ENCODE measurements at places on chromosomes 6 and 20. TPM values are rescaled to one million over a fixed set of nuclear protein-coding genes. Genes with fewer than 3 reads are reported as not detected.

GRCh38 chr6:53979468-53980067, 131.7 kb upstream of the MLIP start:
- no peak overlapping the region for H3K4me3 ChIP-seq
- no peaks in the 10 kb centered on the region for H3K36me3 ChIP-seq
- H3K27me3 ChIP-seq, result no peaks in the 10 kb centered on the region
- no peak for DNase-seq

GRCh38 chr6:130505808-130506598, 140.2 kb downstream of the TMEM200A start:
- peaks cover under 1% of the 10 kb centered on the region for H3K4me1 ChIP-seq
- no peak for DNase-seq
- H3K27me3 ChIP-seq, result no peaks in the 10 kb centered on the region
- no peaks in the 10 kb centered on the region for H3K36me3 ChIP-seq
- no peak overlapping the region for H3K27ac ChIP-seq

DNA sequence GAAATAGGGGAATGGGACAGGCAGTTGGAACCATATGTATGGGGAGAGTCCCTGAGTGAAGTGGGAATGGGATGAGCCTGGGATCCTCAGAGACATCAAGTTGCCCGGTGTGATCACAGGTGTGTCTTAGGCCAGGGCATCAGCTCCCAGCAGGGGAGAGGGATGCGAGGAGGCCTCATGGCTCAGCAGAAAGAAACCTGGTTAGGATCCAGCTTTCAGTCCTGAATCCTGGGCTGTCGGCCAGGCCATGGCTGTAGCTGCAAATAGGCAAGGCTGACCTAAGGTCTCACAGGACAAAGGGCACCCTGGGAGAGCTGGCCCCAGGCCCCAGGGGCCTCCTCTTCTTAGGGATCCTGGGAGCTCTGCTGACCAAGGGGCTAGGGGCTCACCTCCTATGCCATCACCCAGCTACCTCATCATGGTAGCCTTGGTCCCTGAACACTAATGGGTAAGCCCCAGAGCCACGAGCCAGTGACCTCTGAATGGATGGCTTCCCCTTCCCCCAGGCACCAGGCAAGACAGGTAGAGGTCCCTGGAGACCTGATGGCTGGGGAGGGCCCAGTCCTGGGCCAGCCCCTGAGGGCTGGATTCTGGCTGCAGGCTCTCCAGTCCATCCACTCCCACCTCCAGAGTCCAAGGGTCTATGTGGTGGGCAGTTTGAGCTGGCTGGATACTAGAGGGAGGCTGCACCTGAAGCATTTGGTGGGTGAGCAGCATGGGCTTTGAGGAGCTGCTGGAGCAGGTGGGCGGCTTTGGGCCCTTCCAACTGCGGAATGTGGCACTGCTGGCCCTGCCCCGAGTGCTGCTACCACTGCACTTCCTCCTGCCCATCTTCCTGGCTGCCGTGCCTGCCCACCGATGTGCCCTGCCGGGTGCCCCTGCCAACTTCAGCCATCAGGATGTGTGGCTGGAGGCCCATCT, at the start of gene SLC22A7:
Gene SLC22A7 (plus strand): TSS at position 617 of the 921 bp plus-strand sequence. CDS start 99 bp downstream, at position 716.
- H3K27ac ChIP-seq, result no peak within 1 kb of the TSS
- peaks cover 13% of the 10 kb centered on the region for H3K27me3 ChIP-seq
- H3K36me3 ChIP-seq, result no peaks in the 10 kb centered on the region
- no peak for DNase-seq
- H3K4me3 ChIP-seq, result no peak within 1 kb of the TSS
- H3K4me1 ChIP-seq, result no peaks in the 10 kb centered on the region

GRCh38 chr6:36827261-36828079, 11.8 kb downstream of the CPNE5 start:
- H3K27me3 ChIP-seq, result no peaks in the 10 kb centered on the region
- no peaks in the 10 kb centered on the region for H3K36me3 ChIP-seq

- DNase-seq, result no peak
- peak overlapping the region; percentile 93 for H3K4me3 ChIP-seq
- no peaks in the 10 kb centered on the region for H3K27me3 ChIP-seq
Observed at GRCh38 chr6:8435845-8436168, 462 bp upstream of the SLC35B3 start.

DNA sequence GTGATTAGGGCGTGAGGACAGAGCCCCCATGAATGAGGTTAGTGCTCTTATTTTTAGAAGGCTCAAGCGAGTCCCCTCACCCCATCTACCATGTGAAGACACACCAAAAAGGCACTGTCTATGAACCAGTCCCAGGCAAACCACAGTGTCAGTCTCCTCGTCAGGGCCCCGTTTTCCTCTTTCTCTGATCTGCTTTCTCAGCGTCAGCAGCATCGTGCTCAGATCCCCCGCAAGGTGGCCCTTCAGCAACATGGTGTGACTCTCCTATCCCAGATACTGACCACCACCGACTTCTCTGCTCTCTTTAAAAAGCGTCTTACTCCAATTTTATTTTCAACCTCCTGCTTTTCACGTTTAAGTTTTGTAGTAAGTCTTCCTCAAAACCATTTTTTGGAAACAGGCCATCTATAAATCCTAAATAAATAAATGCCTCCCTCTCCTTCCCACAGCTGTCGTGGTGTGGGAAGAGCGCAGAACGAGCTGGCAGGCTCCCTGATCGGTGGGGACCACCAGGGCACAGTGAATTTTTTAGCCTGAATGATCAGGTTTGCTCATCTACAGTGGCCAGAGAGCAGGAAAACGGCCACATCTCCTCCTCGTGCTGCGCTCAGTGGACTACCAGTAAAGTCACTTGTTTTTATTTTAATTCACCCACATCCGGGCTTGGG, 113.1 kb downstream of the BMP7 start:
- H3K27me3 ChIP-seq, result peaks cover 3% of the 10 kb centered on the region
- H3K36me3 ChIP-seq, result no peaks in the 10 kb centered on the region
- DNase-seq, result no peak
- H3K4me3 ChIP-seq, result no peak overlapping the region

- H3K4me3 ChIP-seq, result no peak overlapping the region
- H3K27me3 ChIP-seq, result no peaks in the 10 kb centered on the region
- no peaks in the 10 kb centered on the region for H3K36me3 ChIP-seq
Observed at GRCh38 chr6:45566882-45567281, 189.1 kb upstream of the SUPT3H start.

DNA sequence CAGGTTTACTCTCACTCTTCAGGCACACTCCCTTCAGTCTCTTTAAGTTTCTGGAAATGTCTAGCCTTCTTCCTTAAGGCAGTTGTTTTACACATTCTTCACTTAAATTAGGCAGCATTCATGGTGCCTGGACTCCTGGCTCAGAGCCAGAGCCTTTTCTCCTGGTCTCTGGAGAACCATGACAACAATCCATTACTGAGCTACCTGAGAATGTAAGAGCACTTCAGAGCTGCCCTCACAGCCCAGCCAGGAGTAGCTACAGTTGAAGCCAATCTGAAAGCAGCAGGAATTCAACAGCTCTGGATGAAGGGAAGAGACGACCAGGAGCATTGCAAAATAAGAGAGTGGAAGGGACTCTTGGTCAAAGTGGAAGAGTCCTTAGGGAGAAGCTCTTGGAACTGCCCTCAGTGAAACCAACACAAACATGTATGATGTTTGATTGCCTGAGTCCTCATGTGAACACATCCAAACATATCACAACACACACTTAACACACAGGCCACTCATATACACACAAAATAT, 416.8 kb upstream of the SPTLC3 start:
- no peaks in the 10 kb centered on the region for H3K36me3 ChIP-seq
- H3K4me1 ChIP-seq, result peaks cover 28% of the 10 kb centered on the region
- DNase-seq, result no peak
- H3K27ac ChIP-seq, result peak overlapping the region; percentile 14

TRIM10 gene
- total RNA-seq, result not detected

GCNT2 gene
- 32.2 TPM for total RNA-seq

AGER gene
- total RNA-seq, result 28.1 TPM
